PC-9 (cell line): ENCODE measurements at places on chromosomes 2 and 18.

DNA sequence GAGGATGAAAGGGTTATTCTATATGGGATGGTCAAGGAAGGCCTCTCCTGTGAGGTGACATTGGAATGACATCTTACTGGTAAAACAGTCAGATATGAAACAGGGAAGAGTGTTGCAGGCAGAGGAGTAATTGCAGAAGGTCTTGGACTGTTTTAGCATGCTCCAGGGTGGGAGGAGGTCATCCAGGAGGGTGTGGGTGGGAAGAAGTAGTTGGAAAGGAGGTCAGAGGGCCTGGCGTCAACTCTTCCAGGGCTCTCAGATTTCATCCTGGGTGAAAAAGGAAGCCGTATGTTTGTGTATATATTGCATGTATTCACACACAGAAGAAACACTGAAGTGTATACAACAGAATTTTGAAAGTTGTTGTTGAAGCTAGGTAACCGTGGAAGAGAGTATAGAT lies 48.2 kb downstream of the ATP9B start:
- no peak for DNase-seq

GRCh38 chr2:55063226-55063625 lies 13.0 kb upstream of the RTN4 start:
- DNase-seq = no peak

DNA sequence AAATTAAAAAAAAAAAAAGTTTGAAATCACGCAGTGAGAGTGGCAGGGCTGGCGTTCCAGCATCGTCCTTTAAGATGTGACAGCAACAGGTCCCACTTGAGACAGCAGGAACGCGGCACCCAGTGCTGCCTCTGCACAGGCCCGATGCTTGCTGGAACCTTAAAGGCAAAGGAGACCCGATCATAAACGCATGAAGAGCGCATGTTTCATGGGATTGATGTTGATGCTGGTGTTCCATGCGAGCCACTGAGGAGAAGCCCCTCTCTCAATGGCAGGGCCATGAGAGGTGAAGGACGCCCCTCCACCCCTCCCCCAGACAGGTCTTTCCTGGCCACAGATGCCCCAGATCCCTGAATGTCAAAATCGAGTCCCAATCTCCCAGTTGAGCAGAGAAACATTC lies 17.9 kb upstream of the ALPI start:
- DNase-seq = no peak

DNA sequence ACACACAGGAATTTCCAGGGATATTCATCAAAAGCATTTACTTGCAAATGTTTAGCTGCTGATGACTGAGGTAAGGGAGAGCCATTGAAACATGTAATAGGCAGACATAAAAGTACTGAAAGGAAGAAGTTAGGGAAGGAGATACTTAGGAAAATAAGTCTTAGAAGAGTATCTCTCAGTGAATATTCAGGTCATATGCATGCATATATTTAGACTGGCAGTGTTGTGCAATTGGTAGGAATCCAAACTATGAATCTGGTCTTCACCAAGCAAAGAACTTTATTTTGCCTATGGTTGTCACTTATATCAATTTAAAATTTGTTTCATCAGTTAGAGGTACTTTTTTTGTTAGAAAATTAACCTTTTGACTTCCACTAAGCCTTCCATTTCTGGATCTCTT lies 1490.7 kb downstream of the SUCLG1 start:
- DNase-seq = no peak

GRCh38 chr2:23651187-23652080 lies 266.5 kb downstream of the KLHL29 start:
- DNase-seq = peak; percentile 63

DNA sequence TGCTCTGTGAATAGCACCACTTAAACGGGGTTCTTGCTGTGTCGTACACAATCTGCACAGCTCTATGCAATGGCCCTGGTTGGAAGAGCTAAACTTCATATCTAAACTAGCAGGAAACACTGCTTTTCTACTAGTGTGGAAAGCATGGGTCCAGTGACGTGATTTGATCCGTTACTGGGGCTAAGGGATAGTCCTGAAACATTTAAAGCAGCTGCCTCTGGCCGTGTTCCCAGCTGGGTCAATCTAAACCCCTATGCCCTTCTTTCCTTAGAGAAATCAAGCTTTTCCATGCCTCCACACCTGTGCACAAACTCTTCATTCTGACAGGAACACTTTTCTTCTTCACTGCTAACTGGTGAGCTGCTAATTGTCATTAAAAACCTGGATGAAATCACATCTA lies 5.4 kb upstream of the IGFBP5 start:
- DNase-seq = no peak

GRCh38 chr2:3490191-3491170 lies 28.9 kb downstream of the ADI1 start:
- DNase-seq = no peak

GRCh38 chr2:170377500-170378207 lies 199.7 kb downstream of the MYO3B start:
- no peak for DNase-seq

- no peak for DNase-seq
Measured at GRCh38 chr18:28113271-28114029, 63.5 kb downstream of the CDH2 start.

GRCh38 chr18:46333431-46334135 lies 229.4 kb downstream of the HAUS1 start:
- DNase-seq = no peak

- no peak for DNase-seq
Measured at GRCh38 chr2:216246766-216247165, 125.5 kb downstream of the MARCHF4 start.

GRCh38 chr2:230473378-230473777 lies 57.4 kb downstream of the SP100 start:
- no peak for DNase-seq

DNA sequence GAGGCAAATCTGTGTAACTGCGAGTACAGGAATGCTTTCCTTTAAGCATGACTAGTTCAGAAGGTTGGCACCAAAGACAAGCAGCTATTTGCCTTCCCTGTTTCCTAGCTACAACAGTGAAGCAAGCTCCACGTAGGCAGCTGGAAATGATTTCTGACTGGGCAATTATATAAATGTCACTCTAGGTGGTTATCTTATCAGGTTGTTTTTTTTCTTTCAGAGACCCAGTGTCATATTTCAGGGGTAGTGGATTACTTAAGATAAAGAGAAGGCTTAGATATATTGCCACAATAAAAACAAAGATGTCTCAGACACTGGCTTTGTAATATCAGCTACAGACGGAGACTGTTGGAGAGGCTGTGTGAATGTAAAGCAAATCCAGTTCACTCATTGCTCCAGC lies 748.9 kb upstream of the NXPH2 start:
- no peak for DNase-seq

GRCh38 chr2:100880730-100881129 lies 60.8 kb downstream of the NPAS2 start:
- DNase-seq = no peak

DNA sequence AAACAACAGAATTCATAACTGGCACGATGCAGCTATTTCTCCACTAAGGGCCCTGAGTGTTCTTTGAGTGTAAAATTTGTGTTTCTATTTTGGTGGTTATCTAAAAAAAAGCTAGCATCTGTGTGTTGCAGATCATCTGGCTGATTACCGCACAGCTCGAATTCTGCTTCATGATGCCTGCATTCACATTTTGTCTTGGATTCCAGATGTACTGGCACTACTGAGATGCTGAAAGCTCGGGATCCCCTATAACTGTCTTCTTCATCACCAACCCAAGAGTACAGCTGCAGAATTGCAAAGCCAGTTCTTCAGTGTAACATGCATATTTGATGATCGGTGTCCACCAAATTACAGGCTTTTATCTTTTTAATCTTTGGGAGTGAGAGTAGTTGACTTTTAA lies 51.6 kb upstream of the ZNF532 start:
- DNase-seq = no peak

DNA sequence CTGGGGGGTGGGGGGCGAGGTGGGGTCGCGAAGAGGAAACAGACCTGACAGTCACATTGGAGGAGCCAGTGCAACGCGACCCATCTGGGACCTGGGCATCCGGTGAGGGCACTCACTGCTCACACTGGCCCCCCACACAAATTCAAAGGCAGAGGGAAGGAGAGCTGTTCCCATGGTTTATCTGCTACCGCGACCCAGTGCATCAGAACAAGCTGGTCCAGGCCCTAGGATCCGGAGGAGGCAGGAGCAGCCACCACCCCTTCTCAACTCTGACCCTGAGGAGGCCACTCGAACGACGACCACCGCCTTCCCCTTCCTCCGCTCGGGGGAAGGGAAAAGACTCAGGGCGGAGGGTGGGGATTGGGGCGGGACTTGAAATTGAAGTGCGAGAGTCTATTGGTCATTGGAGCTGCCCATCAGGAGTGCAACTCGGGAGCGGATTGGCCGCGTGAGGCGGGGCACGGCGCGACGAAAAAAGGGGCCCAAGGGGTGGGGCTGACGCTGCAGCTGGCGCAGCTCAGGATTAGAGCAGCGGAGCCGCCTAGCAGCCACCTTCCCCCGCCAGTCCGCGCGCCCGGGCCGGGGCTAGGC lies at the start of gene CDK5R2:
Gene CDK5R2, plus strand, starts transcription at position 526 of the 591 bp plus-strand sequence. CDS start 155 bp downstream, outside the sequence.
- DNase-seq = peak; percentile 83
